ENCODE measurements at places on chromosomes 1 and 21.

GRCh38 chr1:219206350-219206749 lies 32.7 kb downstream of the LYPLAL1 start:
- DNase-seq, result no peak

DNA sequence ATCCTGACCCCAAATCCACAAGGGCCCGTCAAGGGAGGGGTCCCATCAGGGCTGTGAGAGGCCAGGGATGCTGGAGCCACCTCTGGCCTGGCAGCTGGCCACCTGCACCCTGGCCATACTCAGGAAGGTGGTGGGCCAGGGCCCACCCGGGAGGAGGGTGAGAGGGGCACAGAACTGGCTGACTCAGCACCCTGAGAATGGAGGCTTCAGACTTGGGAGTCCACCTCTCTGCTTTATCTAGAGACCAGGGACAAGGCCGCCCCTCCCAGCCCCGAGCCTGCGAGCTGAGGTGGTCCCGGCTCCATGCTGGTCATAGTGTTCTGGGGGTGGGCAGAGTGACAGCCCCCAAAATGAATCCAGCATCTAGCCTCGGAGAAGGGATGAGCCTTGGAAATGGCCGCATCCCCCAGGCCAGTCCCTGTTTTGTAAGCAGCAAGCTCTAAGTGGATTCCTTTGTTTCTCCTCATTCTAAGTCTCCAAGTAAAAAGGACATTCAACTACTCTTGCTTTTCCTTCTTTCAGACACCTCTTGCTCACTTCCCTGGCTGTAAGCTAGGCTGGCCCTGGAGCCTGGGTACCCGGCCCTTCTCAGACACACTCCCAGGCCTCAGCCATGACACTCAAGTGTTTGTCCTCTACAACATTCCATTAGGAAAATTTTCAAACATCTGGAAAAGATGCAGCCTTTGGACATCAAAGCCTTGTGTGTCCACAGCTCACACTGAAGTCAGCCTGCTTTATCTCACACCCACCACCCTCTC lies 12.3 kb downstream of the WNT3A start:
- no peak for DNase-seq

DNA sequence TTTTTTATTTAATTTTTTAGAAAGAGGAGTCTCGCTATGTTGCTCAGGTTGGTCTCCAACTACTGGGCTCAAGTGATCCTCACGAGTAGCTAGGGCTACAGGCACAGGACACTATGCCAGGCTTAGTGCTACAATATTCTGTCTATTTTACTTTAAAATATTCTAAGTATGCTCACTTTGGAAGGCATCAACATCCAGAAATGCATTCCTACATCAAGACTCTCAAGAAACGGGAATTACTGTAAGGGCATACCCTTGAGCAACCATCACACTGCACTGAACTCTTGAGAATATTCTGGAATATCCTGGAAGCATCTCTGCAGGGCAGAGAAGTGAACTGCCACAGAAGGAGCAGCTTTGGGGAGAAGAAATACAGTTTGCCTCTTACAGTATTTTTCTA lies 565 bp upstream of the DMRTB1 start:
- no peak for DNase-seq

DNA sequence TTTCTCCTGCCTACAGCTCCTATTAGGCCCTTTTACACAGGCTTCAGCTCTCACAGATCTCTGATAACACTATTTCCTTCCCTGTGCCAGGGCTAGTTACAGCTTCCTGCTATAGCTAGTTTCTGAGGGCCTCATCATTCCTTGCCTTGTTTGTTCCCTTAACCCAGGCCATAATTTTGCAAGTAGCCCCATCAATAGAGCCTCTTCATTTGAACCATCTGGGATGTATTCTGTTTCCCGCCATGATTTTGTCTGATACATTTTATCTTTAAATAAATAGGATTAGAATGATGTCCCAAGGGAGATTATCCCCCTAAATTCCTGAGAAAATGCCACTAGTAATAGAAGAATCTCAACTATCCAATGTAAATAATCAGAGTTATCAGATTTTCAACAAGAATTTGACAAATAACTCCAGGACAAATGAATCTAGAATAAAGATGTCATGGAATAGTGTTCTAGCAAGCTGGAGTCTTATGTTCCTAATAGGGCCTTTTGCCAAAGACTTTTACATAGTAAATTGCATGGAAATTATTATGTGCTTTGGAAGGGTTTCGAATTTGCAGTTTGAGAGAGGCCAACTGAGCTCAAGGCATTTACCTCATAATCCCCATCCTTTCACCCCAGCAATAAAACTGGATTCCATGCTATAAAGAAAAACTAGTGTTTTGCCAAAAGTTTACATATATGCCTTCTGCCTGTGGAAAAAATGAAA lies 16.1 kb downstream of the IFT25 start:
- DNase-seq, result no peak

GRCh38 chr1:164560121-164560541 lies 1.1 kb downstream of the PBX1 start:
- no peak for DNase-seq

GRCh38 chr1:232944347-232944746 lies 6.1 kb upstream of the NTPCR start:
- no peak for DNase-seq

DNA sequence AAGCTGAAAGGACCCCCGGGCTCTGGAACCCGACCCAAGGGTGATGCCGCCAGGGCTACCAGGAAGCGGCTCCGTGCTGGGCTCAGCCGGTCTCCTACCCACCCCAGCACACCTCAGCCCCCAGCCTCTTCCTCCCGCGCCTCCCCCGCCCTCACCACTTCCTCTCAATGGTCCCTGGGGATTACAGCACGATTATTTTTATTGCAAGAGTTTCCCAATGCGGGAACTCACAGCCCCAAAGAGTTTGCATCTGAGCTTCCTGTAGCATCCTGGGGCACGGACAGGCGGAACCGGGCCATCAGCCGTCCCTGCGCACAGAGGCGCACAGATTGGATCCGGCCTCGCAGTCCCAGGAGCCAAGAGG lies 8.7 kb upstream of the SLX9 start:
- peak; percentile 5 for DNase-seq

DNA sequence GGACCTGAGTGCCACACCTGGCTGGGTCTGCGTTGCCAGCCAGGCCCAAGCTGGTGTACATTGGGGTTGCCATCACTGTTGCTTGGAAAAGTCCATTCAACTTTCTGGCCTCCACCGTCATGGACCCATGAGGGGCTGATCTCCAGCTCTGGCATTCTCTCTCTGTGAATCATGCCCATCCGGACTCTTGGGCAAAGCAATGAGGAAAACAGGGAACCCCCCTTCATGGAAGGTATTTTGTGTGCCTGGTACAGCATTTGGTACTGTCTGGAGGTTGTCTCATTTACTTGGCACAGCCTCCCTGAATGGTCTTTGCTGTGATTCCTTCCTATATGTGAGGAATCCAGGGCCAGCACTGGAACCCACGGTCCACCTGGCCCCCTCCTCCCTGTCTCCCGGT lies 99.4 kb downstream of the FOXD2 start:
- DNase-seq, result no peak
